Midbrain (tissue), 1 donor: ENCODE measurements at places on chromosomes 4 and X.

GRCh38 chr4:150259861-150260567, 181.8 kb downstream of the DCLK2 start:
- no peak for DNase-seq

DNA sequence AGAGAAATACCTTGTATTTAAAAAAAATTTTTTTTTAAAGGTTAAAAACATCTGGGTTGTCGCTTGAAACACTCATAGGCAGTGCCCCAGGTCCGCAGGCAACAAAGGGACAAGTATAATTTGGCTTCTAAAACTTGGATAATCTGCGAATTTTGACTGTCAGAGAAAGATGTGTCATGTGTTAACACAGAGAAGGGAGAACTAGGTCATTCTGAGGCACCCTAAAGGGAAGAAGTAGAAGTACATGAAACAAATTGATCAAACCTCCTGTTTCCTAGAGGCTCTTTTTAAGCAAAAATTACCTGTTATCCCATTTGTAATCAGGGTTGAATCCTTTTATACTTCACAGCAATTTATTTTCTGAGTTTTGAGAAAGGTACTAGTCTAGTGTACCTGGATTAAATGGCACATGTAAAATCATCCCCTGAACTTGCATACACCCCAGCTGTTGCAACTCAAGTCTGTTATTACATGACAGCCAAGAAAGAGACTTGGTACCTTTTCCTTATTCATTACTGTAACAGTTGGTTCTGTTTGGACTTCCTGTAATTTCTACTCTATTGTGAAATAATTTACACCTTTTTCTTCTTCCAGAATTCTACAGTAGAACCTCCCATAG, 1.7 kb downstream of the SRD5A3 start:
- DNase-seq: no peak

- DNase-seq: no peak
These were observed 1912.7 kb upstream of the TENM3 start for GRCh38 chr4:180330521-180330920.

DNA sequence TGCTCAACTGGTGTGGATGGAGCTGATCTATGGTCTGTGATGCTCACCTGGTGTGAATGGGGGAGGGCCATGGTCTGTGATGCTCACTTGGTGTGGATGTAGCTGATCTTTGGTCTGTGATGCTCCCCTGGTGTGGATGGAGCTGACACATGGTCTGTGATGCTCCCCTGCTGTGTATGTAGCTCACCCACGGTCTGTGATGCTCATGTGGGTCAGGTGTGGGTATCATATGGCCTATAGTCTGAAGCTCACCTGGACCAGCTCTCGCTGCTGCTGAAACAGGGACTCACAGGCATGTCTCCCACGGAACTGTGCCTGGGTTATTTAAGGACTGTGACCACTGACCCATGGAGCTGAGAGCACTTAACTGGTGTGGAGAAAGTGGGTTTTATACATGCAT, 109.7 kb downstream of the CRLF2 start:
- DNase-seq: no peak

DNA sequence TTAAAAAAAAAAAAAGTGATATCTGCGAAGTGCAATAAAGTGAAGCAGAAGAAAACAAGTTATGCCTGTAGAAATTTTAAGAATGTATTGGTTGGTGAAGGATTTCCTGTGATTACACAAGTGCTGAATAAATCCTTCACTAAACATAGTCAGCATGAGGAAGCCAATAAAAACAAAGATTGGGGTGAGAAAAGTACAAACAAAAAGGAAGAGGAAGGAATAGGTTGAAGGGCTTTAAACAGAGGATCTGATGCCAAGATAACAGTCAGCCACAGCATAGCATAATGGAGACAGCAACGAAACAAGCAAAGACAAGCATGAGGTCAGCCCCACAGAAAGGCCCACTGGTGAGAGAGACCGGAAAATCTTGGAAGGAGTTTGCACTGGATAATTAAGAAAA, 372.2 kb downstream of the ADAM29 start:
- DNase-seq: no peak
